ENCODE measurements at places on chromosomes 6 and 20.

- no peak for DNase-seq
Measured at GRCh38 chr6:34067814-34068213, 78.1 kb downstream of the GRM4 start.

DNA sequence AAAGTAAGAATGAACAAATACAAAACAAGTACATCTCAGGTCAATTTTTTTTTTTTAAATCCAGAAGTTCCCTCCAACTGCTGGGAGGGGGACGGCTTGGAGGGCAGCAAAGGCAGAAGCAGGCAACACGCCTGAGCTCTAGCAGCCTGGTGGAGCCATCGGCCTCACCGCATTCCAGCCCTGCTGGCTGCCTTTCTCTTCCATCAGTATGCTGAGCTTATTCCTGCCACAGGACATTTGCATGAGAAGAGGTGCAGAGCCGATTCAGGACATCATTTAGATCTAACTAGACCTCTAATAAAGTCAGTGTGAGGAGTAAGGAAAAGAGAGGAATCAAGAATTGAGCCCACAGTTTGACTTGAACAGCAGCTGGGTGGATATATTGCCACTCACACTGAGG, 318.8 kb downstream of the ZFAND3 start:
- no peak for DNase-seq

GRCh38 chr6:42571611-42572342, 7.9 kb downstream of the UBR2 start:
- DNase-seq: no peak

- no peak for DNase-seq
Measured at GRCh38 chr6:156752666-156753301, 24.4 kb upstream of the ARID1B start.

GRCh38 chr6:24933266-24933665, 2.5 kb downstream of the RIPOR2 start:
- no peak for DNase-seq

- DNase-seq: no peak
Measured at GRCh38 chr6:24194978-24195700, 69.1 kb downstream of the NRSN1 start.

- no peak for DNase-seq
Measured at GRCh38 chr20:4791121-4791520, 69.4 kb downstream of the PRND start.

GRCh38 chr6:30144811-30145210, 8.9 kb downstream of the TRIM40 start:
- no peak for DNase-seq

GRCh38 chr20:33516882-33517281, 27.0 kb downstream of the CBFA2T2 start:
- no peak for DNase-seq

DNA sequence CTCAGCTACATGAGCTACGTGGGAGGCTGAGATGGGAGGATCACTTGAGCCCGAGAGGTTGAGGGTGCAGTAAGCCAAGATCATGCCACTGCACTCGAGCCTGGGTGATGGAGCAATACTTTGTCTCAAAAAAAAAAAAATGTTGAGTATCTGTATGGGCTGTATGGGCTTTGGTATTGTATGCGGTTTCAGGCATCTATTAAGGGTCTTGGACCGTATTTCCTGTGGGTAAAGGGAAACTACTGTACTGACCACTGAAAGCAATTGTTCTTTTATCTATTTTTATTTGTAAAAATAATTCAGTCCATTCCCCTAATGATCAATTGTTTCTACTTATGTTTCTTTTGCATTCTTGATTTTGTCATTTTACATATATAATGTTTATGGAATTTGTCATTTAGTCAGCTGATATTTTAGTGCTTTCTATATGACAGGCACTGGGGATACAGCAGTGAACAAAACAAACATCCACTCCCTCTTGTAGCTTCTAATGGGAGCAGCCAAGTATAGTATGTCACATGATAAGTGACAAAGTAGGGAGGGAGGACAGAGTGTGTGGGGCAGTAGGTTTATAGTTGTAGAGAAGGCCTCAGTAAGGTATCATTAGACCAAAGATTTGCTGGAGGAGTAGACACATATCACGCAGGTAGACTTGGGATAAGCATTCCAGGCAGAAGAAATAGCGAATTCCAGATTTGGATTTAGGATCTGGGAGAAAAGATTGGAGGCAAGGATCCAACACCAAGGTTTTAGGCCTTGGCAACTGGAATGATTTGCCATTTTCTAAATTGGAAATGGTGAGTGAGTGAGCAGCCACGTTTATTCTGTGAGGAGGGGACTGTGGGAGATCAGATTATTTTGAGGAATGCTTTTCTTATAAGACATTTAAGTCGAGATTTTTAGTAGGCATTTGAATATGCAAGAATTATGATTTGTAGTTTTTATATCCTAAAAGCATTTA, 6.0 kb downstream of the PCMT1 start:
- DNase-seq: no peak

GRCh38 chr6:28137505-28137981, 4.1 kb upstream of the ZKSCAN8 start:
- no peak for DNase-seq
